Right kidney (tissue), 9 donors: ENCODE measurements at places on chromosomes 3 and 15.

DNA sequence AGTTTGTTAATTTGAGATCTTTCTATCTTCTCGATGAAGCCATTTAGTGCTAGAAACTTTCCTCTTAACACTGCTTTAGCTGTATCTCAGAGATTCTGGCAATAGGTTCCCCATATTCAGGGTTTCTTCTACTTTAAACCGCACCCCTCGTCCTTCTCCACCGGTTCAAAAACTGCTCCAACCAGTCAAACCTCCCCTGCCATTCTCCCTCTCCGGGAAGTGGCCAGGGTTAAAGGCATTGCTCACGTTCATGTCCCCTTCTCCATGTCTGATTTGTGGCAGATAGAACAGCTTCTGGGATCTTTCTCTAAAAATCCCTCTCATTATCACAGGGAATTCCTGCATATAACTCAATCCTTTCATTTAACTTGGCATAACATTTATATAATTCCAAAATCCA is 14.4 kb downstream of the ALDH1L1 start:
- DNase-seq, result no peak

DNA sequence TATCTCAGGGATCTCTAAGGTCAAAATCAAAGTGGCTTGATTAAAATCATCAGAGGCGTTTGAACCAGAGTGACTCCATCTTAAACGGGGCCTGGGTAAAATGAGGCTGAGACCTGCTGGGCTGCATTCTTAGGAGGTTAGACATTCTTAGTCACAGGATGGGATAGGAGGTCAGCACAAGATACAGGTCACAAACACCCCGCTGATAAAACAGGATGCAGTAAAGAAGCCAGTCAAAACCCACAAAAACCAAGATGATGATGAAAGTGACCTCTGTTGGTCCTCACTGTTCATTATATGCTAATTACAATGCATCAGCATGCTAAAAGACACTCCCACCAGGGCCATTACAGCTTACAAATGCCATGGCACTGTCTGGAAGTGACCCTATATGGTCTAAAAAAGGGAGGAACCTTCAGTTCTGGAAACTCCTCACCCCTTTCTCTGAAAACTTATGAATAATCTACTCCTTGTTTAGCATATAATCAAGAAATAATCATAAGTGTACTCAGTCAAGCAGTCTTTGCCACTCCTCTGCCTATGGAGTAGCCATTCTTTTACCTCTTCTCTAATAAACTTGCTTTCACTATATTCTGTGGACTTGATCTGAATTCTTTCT is 143.3 kb upstream of the SLCO3A1 start:
- DNase-seq, result no peak

GRCh38 chr15:63494408-63494807 is 10.0 kb upstream of the USP3 start:
- DNase-seq, result no peak

DNA sequence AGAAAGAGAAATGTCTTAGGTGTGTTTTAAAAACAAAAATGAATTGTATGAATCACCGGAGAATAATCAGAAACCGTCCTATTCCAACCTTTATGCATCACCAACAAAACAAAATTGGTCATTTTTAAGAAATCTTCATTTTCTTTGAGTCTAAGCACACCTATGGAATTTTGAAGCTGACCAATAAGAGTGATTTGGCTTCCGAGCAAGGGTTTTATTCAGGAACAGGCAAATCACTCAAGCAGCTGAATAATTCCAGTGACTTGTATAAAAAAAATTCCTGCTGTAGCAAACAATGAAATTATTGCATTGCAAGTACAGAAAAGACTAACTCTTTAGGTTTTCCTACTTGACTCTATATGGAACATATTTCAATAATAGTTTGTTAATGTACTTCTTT is 83.8 kb upstream of the FNDC3B start:
- no peak for DNase-seq

DNA sequence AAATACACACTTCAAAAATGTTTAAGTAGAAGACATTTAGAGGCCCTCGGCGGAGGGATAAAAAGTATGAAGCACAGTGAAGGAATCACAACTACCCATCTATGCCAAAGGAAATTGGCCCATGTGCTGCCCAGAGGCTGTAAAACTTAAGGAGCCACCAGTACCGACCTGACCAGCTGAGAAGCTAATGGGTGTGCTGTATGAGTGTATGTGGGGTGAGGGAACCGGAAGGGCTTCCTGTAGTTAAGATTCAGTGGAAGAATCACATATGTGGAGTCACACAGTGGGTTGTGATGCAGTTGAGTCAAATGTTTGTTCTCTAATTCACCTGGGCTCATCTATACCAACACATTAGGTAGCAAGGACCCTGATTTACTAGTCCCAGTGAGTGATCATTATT is 516.0 kb upstream of the IL12A start:
- DNase-seq, result no peak

- no peak for DNase-seq
Observed at GRCh38 chr3:61924090-61924735, 362.8 kb downstream of the PTPRG start.

DNA sequence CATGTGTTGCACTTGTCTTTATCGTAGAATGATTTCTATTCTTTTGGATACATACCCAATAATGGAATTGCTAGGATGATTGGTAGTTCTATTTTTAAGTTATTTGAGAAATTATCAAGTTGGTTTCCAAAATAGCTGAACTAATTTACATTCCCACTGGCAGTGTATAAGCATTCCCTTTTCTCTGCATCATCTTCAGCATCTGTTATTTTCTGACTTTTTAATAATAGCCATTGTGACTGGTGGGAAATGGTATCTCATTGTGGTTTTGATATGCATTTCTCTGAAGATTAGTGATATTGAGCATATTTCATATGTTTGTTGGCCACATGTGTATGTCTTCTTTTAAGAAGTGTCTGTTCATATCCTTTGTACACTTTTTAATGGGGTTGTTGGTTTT is 81.7 kb upstream of the NUDT16 start:
- no peak for DNase-seq

GRCh38 chr3:45153658-45154437 is 7.7 kb upstream of the CDCP1 start:
- no peak for DNase-seq

GRCh38 chr3:190265126-190265525 is 57.1 kb downstream of the CLDN1 start:
- DNase-seq, result no peak

- no peak for DNase-seq
Observed at GRCh38 chr15:66886686-66887273, 178.6 kb upstream of the SMAD3 start.

- no peak for DNase-seq
Observed at GRCh38 chr3:33868309-33868708, 69.9 kb downstream of the PDCD6IP start.

GRCh38 chr3:193771011-193771652 is 178.1 kb downstream of the OPA1 start:
- DNase-seq, result peak; percentile 63

GRCh38 chr3:147538034-147538433 is 128.9 kb downstream of the ZIC1 start:
- DNase-seq, result no peak

DNA sequence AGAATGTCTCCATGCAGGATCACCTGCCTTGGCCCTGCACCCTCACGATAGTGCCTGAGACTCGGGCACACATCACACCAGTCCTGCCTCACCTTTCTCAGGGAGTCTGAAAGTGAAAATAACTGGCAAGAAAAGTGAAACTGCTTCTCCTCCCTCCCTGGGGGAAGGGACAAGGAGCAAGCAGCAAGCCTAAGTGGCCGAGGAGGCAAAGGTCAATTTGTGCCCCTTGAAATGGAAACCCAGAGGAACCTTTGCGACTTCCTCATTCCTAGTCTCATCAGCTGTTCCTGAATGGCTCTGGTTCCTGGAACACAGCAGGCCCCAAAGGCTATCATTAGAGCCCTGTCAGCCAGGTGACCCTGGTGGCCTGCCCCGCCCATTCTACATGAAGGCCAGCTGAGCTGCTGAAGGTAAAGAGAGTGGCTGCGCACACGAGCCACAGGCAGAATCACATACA is 28.0 kb upstream of the SLCO2A1 start:
- no peak for DNase-seq

DNA sequence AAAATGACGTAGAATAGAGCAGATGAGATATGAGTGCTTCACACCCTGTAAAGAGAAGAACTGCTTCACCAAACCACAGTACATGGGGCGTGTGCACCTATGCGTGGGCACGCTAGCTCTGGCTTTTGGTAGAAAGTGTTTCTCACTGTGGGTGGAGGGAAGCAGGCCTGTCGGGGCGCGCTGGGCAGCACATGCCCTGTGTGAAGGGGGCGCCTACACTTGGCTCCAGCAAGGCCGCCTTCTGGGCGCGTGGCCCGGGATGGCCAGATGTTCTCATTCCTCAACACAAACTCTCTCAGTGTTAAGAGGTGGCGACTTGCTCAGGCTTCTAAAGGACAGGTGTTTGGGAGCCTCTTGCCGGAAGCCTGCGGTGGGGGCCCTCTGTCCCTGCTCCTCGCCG is 90.0 kb downstream of the FBLN2 start:
- DNase-seq, result no peak

- DNase-seq, result no peak
Observed at GRCh38 chr3:100556673-100557310, 52.6 kb upstream of the ADGRG7 start.

DNA sequence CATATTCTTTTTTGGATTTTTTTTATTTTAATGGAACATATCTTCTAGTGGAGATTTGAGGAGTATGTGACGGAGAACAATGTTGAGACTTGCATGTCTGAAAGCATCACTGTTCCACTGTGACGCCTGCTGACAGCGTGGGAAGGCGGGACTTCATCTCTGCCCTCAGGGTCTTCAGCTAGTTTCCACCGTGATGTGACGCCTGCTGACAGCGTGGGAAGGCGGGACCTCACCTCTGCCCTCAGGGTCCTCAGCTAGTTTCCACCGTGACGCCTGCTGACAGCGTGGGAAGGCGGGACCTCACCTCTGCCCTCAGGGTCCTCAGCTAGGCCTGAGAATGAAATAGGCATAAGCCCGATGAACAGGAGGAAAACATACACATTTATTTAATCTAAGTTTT is 70.7 kb downstream of the LMLN start:
- no peak for DNase-seq

GRCh38 chr3:188955919-188956318 is 215.9 kb upstream of the TPRG1 start:
- DNase-seq, result no peak

- DNase-seq, result no peak
Observed at GRCh38 chr15:89799011-89799911, 15.4 kb downstream of the ANPEP start.

GRCh38 chr3:128906031-128906803 is 26.8 kb downstream of the ACAD9 start:
- no peak for DNase-seq

GRCh38 chr15:85530079-85530478 is 149.7 kb downstream of the AKAP13 start:
- no peak for DNase-seq

DNA sequence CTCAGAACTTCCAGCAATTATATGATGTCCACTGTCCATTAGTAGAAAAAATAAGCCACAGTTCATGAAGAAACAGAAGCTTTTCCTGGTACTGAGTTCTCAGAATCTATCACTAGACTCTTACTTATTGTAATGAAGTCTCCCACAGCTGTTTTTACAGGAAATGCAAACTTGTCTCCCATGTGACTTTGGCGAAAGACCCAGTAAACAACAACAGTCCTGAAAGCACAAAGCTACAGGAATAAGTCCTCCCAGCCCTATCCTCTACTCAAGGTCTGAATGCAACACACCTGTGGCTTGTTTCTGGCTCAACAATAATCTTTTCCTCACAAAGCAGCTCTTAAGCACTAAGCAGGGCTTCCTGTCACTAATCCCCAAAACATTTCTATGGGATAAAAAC is 55.9 kb downstream of the EOMES start:
- no peak for DNase-seq

DNA sequence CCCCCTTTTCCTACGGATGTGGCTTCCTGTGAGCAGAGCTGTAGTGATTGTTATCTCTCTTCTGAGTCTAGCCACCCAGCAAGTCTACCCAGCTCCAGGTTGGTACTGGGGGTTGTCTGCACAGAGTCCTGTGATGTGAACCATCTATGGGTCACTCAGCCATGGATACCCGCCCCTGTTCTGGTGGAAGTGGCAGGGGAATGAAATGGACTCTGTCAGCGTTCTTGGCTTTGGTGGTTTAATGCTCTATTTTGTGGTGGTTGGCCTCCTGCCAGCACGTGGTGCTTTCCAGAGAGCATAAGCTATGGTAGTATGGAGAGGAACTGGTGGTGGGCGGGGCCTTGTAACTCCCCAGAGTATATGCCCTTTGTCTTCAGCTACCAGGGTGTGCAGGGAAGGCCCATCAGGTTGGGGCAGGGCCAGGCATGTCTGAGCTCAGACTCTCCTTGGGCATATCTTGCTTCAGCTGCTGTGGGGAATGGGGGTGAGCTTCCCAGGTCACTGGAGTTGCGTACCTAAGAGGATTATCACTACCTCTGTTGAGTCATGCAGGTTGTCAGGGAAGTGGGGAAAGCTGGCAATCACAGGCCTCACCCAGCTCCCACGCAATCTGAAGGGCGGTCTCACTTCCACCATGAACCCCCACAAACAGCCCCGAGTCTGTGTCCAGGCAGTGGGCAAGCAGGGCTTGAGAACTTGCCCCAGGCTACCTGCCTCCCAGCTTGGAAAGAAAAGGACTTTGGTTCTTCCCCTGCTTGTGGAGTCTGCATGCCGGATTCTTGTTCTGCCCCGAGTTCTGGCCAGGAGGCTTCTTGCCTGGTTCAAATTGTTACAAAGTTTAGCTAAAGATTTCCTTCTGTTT is 9.0 kb upstream of the ADGRG7 start:
- DNase-seq, result no peak

DNA sequence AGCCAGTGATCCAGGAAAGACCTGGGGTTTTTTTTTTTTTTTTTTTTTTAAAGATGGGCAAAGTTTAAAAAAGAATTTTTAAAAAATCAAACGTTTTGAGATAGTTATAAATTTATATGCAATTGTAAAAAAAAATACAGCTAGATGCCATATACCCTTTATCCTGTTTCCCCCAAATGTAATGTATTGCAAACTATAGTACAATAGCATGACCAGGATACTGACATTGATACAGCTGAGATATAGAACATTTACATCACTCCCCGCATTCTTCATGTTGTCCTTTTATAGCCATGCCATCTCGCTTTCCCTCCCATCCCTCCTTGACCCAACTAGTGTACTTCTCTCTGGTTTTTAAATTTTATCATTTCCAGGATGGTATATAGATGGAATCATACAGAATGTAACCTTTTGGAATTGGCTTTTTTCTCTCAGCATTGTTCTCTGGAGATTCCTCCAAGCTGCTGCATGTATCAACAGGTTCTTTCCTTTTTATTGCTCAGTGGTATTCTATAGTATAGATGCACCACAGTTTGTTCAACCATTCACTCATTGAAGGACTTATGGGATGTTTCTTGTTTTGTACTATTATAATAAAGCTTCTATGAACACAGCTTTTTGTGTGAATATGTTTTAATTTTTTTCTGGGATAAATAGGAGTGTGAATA is 104.9 kb downstream of the CGNL1 start:
- no peak for DNase-seq

DNA sequence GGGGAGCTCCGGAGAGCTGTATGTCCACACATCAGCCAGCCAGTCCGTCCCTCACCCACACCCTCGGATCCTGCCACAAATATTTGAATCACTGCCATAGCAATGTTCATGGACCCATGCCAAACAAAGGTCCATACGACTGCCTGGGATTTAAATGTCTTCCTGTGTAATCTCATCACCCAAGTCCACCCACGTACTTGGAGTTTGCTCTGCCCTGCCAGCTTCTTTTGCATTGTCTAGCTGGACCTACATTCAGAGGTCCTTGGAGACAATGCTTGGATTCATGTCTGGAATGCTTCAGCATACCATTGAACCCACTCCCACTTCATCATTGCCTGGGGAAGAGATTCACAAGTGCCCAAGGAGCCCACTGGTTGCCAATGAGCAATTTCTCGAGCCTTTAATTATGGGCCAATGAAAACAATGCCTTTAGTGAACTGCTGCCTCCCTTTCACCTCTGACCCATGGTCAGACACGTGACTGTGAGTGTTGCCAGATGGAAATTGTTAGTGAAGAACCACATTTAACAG is 90.4 kb upstream of the PHLDB2 start:
- no peak for DNase-seq
